ENCODE measurements at places on chromosomes 13 and 19.

GRCh38 chr19:18418029-18418482 is 1.1 kb upstream of the SSBP4 start:
- DNase-seq, result no peak
- peaks cover 3% of the 10 kb centered on the region for H3K36me3 ChIP-seq
- no peaks in the 10 kb centered on the region for H3K27me3 ChIP-seq
- H3K27ac ChIP-seq, result no peak overlapping the region

- H3K27ac ChIP-seq, result no peak overlapping the region
- peaks cover 6% of the 10 kb centered on the region for H3K4me1 ChIP-seq
- no peak overlapping the region for H3K4me3 ChIP-seq
- no peaks in the 10 kb centered on the region for H3K36me3 ChIP-seq
Measured at GRCh38 chr13:110816500-110816899, 98.4 kb downstream of the ANKRD10 start.

DNA sequence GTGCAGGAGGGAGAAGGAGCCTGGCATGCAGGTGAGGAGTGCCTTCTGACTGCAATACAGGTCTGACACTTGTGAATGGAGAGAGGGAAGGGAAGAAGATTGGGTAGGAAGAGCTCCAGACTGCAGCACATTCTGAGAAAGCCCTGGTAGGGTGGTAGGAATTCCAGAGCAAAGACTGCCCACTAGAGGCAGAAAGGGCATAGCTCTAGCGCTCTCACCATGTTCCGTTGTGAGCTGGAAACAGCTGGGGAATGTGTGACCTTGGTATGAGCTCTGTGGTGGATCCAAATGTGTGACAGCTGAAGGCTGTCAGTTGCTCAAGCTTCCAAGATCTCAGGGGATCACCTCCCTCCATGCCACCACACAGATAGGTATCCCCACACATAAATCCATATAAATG is 2.9 kb upstream of the MTUS2 start:
- DNase-seq, result no peak
- peaks cover 23% of the 10 kb centered on the region for H3K27me3 ChIP-seq
- H3K4me1 ChIP-seq, result peaks cover 8% of the 10 kb centered on the region
- H3K4me3 ChIP-seq, result no peak overlapping the region

DNA sequence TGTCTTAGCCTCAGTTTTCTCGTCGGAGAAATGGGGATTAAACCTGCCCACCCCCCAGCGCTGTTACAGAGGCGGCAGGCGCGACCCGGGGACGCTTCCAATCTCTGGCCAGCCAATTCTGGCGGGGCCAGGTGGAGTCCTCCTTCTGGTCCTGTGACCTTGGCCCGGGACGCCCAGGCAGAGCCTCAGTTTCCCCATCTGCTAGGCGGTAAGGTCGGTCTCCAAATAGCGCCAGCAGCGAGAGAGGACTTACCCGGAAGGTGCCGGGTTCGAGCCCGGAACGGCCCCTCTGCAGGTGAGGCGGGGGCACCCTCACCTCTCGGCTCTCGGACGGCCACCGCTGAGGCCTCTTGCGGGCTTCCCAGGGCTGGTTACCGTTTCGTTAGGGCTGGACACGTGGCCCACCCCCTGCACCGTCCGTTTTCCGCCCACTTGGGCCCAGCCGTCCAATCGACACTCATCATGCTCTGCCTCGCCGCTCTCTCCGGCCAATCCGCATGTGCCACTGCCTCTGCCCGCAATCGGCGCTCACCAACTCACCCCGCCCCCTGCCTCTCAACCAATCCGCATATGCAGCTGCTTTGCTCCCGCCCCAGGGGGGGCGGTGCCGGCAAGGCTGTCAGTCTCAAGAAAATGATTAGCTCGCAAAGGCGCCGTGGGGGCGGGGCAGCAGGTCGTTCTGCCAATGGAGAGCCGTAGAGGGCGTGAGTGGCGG is at the start of gene ISOC2:
TSS of gene ISOC2 (minus strand) at position 384 of the 715 bp plus-strand sequence. CDS start 5,156 bp downstream, outside the sequence.
- H3K27ac ChIP-seq, result peak within 1 kb of the TSS; percentile 51
- peak within 1 kb of the TSS; percentile 59 for H3K4me3 ChIP-seq
- H3K36me3 ChIP-seq, result peaks cover 3% of the 10 kb centered on the region

DNA sequence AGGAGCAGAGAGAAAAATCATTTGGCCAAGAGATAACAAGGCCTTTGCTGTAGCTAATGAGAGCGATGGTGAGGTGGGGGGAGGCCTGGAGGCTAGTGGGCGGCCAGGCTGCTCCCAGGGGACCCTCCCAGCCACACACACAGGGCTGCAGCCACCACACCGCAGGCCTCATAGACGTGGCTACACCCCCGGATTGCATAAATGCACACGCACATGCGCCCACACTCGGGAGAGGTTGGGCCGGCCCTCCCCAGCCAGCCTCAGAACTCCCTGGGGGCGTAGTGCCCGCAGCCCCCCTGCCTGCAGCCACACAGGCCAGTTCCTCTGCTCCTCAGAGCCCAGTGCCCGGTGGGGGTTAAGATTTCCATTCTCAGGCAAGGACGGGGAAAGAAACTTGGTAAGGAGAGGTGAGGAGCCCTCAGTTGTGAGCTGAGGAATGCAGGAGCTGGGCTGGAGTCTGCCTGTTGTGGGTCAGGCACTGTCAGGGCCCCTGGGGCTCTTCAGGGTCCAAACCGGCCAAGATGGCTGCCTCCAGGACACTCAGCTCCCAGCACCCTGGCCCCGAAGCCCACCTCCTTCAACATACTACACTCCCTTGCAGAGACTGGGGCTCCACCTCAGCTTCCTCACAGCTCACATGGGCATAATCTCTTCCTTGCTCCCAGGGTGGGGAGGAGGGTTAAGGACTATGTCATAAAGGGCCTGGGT is 8.0 kb downstream of the PTH2 start:
- no peak overlapping the region for H3K4me3 ChIP-seq
- no peaks in the 10 kb centered on the region for H3K4me1 ChIP-seq
- DNase-seq, result no peak
- H3K36me3 ChIP-seq, result no peaks in the 10 kb centered on the region

GRCh38 chr13:106102786-106103185 is 432.7 kb downstream of the EFNB2 start:
- H3K27me3 ChIP-seq, result no peaks in the 10 kb centered on the region
- no peak overlapping the region for H3K27ac ChIP-seq
- DNase-seq, result no peak

DNA sequence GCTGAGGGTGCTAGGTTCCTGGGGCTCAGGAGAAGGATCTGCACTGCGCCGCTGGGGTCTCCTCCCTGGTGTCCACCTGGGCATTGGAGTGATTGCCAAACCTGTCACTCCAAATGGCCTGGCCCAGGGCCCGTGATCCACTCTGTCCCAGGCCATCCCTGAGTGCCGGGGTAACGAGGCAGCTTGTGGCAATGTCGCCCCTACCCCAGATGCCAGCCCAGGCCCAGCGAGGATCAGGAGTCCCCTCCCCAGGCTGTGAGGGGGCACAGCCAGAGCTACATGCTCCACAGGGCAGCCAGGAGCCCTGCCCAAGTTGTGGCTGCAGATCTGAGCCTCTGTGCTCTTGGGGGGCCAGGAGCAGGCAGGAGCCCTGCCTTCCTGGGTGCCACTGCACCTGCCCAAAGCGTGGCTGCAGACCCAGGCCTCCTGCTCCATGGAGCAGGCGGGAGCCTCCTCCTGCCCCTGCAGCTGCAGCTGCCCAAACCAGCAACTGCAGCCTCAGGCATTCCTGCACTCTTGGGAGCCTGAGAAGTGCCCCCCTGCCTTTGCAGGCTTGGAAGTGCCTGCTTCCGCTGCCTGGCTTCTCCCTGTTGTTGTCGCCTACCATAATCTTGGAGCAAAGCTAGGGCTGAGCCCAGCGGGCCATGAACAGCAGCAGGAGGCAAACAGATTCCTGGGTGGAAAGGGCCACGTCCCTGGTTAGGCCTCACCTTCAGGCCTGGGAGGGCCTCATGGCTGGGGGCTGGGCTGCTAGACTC is 4.6 kb downstream of the IGFL4 start:
- no peak for DNase-seq
- H3K27ac ChIP-seq, result no peak overlapping the region
- H3K4me3 ChIP-seq, result no peak overlapping the region
- H3K36me3 ChIP-seq, result no peaks in the 10 kb centered on the region

DNA sequence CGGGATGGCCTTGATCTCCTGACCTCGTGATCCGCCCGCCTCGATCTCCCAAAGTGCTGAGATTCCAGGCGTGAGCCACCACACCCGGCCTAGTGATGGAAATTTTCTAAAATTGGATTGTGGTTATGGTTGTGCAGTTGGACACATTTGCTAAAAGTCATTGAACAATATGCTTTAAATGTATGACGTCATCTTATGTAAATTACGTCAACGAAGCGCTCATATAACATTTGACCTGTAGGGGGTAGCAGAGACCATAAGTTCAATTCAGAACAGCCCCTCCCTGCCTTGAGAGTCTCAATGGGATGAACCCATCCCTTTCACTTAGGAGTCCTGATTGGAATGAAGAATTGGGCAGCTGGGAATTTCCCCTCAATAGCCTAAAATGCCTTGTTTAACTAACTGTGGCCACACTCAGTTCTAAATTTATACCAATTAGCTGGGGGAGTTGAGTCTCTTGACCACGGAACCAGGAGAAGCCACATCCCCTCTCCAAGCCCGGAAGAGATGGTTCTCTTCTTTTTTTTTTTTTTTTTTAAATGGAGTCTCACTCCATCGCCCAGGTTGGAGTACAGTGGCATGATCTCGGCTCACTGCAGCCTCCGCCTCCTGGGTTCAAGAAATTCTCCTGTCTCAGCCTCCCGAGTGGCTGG is 15.2 kb upstream of the TLE6 start:
- H3K4me3 ChIP-seq, result no peak overlapping the region
- peak; percentile 81 for DNase-seq
- no peaks in the 10 kb centered on the region for H3K27me3 ChIP-seq
- no peaks in the 10 kb centered on the region for H3K36me3 ChIP-seq

GRCh38 chr13:112984954-112985802 is 16.2 kb downstream of the MCF2L start:
- H3K27me3 ChIP-seq, result peaks cover 33% of the 10 kb centered on the region
- no peak overlapping the region for H3K4me3 ChIP-seq
- H3K36me3 ChIP-seq, result no peaks in the 10 kb centered on the region
